ENCODE measurements at places on chromosomes 3 and 15. TPM values are rescaled to one million over a fixed set of nuclear protein-coding genes. Genes with fewer than 3 reads are reported as not detected.

Gene LHFPL4
- total RNA-seq, result 18.9 TPM

Gene CKMT1A
- total RNA-seq, result 37.4 TPM

GRCh38 chr3:186219211-186219638 lies 110.3 kb upstream of the ETV5 start:
- DNase-seq, result no peak

GRCh38 chr15:60004846-60005351 lies 788 bp downstream of the FOXB1 start:
- peak; percentile 41 for DNase-seq

- DNase-seq, result no peak
Measured at GRCh38 chr3:196624907-196625306, 14.6 kb upstream of the NRROS start.

- DNase-seq, result no peak
Measured at GRCh38 chr3:152051501-152052404, 178.3 kb downstream of the SUCNR1 start.

DNA sequence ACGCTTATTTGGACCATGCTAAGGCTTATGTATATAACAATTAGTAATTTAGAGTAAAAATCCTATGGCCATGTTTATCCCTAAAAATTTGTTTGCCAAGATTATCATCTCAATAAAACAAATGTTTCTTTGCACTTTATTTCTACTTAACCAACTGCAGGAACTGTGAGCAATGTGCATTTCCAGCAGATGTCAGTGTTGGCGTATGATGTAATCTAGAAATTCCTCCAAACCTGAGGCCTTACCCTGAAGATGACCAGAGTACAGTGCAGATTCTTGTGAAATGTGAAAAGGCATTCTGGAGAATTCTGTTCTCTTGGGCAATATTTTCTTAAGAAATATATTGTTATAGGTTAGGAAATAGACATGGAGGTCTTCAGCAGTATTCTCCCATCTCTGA lies 205.9 kb downstream of the MBNL1 start:
- no peak for DNase-seq

DNA sequence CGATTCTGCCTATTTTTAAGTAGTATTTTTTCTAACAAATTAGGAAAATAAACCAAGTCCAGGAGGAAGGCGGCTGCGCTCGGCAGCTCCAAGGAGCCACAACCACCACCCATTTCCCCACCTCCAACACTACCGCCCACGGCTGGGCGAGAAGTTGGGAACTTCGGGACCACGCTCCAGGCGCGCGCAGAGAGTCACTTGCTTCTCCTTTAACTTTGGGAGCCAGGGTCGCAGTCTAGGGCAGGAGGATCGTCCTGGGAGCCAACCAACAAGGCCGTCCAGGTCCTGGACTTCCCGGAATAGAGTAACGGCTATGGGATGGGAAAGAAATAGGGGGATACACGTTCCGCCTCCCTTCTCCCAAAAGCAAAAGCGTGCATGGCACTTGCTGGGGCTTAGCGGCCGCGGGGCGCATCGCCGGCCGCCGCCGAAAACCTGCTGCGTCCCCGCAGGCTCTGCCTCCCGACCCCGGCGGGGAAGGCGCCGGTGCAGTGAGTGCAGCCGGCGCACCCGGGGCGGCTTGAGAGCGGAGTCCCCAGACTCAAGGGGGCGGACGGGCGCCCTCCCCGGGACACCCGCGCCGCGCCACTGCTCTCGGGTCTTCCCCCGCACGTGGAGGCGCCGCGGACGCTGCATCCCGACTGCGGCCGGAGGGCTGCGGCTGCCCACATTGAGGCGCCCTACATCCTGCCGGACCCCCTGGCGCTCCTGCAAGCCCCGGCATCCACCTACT lies 699 bp downstream of the MEGF11 start:
- DNase-seq, result peak; percentile 38

DNA sequence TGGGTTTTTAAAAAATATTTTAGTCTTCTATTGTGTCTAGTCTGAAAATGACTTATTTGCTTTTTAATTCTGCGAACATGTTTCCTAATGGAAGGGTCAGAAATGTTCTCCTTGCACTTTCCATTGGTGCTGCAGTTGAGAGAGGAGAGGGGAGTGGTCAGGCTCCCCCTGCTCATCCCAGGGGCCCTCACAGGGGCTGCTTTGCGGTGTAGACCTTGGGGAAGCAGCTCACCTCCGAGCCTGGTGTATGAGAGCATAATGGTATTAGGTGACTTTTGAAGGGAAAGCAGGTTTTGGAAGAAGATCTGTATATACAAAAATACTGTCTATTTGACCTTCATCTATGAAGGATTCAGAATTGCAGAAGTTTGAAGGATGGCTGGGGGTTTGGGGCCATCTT lies 28.3 kb downstream of the APBA2 start:
- no peak for DNase-seq

All from WTC11 (cell line).